Stimulated activated CD4-positive, alpha-beta T cell treated with anti-CD3 and anti-CD28 coated beads, Interleukin-1b, Interleukin-23, amount 100 ng/mL, for 24 hours (primary cell): ENCODE measurements at places on chromosomes 7 and 10.

DNA sequence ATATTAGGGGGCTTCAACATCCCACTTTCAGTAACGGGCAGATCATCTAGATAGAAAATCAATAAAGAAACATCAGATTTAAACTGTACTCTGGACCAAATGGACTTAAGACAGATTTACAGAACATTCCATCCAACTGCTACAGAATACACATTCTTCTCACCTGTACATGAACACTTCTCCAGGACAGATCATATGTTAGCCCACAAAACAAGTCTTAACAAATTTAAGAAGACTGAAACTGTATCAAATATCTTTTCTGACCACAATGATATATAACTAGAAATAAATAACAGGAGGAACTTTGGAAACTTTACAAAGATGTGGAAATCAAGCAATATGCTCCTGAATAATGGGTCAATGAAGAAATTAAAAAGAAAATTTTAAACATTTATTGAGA is 86.7 kb downstream of the MICU1 start:
- no peak for DNase-seq

DNA sequence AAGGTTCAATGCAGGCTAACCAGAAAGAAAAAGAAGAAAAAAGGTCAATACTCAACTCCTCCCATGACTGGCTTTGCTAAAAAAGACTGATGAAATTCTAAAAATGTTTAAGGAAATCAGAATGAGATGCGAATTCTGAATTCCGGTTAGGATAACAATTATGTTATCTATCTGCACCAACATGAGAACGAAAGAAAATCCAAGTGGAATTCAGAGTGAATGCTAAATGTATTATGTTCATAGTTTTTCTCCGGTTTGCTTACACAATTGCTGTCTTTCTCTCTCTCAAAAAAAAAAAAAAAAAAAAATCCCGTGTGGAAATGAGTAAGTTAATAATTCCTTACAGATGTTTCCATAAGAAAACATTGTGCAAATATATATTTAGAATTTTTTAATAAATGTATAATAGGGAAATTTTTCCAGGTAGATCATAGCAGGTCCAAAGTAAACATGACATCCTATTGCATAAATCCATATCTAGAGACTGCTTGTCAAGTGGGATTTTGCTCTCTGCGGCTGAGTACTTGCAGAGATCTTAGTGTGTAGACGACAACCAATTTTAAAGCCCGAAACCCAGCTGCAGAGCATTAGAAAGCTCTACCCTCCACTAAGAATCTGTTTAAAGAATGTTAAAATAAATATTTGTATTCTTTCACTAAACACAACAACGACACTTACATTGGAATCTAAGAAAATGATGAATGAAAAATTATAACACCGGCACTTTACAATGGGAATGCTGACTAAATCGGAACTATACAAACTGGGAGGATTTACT is 104.0 kb downstream of the JAZF1 start:
- no peak for DNase-seq

DNA sequence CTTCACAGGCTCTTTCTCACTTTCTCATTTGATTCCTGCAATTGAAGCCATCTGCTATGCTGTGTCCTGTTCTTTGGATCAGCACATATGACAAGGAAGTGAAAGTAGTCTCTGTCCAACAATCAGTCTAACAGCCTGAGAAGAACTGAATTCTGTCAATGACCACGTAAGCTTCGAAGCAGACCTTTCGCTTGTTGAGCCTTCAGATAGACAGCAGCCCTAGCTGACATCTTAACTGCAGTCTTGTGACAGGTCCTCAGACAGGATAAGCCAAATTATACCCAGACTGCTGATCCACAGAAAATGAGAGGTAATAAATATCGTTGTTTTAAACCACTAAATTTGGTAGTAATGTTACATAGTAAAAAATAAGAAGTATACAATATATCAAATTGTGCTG is 691.0 kb upstream of the LRRTM3 start:
- DNase-seq: no peak

DNA sequence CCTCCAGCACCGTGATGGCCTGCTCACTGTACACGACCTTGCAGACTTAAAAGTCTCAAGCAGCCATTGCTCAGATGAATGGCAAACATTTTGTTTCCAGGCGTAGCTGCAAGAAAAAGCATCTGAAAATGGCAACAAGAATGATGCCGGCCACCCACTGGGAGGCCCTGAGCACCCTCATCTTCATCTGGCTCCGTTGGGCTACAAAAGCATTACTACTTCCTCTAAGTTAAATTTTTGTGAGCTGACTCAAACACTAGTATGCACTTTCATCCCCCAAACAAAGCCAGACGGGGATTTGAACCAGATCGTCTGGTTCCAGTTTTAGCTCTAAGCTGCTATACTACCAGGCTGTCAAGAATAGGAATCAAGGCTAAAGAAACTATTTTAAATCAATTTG is 116.6 kb upstream of the CDK1 start:
- DNase-seq: no peak

DNA sequence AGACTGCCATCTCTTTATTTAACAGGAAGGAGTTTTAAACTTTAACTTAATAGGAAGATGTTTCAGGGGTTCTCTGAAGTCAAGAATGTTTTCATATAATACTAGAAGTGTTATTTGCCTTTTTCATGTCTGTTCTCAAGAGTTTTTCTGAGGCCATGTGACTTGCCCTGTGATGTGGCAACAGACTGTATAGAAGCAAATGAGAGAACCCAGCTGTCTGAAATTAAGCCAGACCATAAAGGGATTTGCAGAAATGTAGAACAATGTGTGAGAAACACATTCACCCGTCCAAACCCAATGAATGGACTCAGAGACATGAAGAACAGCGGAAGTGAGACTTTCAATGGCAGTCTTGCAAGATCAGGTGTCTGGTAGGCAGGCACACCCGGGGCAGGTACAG is 23.8 kb downstream of the MAPK8 start:
- no peak for DNase-seq

GRCh38 chr7:4190010-4190981 is 491.8 kb upstream of the FOXK1 start:
- DNase-seq: no peak

DNA sequence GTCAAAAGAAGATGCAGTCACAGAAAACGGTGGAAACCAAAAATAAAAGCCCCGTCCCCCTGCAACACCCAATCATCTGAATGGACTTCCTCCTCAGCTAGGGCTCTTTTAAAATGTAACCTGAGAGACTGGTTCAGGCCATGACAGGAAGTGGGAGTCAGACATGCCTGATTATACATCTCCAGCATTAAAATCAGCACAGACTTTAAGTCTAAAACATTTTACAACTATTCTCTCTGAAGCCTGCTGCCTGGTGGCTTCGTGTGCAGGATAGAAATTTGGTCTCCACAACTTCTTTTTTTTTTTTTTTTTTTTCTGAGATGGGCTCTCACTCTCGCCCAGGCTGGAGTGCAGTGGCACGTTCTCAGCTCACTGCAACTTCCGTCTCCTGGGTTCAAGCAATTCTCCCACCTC is 30.3 kb downstream of the HACD1 start:
- DNase-seq: no peak
